ENCODE measurements at places on chromosomes 7 and 10.

- no peak for DNase-seq
Observed at GRCh38 chr7:124700655-124701054, 64.9 kb downstream of the GPR37 start.

DNA sequence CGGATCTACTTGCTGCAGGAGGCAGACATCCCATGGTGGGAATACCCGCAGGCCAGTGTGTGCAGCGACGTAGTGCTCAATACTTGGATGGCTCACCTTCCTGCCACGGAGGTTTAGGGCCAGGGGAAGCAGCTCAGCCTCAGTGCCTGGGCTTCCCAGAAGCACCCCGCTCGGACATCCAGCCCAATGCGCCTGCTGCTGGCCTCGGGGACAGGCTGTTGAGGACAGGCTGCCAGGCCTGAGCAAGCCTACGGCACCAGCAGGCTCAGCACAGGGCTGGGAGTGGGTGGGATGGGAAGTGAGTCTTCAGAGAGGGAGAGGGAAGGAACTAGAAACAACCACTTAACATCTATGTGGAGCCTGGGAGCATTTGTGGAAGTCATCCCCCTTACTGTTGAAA lies 441.3 kb upstream of the MGMT start:
- no peak for DNase-seq

DNA sequence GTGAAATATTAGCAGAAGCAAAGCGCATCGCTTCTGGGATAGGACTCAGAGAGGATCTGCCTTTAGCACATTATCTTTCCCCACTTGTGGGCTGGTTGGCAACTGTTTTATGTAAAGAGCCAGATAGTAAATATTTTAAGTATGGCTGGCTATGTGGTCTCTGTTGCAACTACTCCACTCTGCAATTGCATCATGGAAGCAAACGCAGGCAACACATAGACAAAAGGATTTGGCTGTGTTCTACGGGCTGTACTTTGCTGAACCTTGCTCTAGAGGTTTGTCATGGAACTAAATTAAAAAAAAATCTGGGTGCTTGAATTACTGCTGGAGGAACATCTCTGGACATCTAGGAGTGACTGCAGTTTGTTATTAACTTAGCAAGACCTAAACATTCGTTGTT lies 307.8 kb upstream of the TPK1 start:
- no peak for DNase-seq

GRCh38 chr7:38492010-38492409 lies 139.2 kb downstream of the AMPH start:
- no peak for DNase-seq

DNA sequence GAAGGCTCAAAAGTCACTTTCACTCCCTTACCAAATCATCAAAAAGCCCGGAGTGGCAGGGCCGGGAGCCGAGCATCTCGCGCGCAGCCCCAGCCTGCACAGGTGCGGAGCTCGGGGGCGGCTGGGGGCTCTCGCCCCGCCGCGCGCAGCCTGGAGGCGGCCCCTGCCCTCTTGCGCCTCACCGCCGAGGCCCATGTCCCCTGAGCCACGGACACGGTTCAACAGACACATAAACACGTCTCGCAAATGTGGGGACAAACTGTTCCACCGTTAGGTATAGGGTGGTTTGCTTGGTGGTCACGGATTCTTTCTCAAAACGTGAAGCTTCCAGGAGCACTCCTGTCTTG lies 700 bp downstream of the GSAP start:
- peak; percentile 11 for DNase-seq

DNA sequence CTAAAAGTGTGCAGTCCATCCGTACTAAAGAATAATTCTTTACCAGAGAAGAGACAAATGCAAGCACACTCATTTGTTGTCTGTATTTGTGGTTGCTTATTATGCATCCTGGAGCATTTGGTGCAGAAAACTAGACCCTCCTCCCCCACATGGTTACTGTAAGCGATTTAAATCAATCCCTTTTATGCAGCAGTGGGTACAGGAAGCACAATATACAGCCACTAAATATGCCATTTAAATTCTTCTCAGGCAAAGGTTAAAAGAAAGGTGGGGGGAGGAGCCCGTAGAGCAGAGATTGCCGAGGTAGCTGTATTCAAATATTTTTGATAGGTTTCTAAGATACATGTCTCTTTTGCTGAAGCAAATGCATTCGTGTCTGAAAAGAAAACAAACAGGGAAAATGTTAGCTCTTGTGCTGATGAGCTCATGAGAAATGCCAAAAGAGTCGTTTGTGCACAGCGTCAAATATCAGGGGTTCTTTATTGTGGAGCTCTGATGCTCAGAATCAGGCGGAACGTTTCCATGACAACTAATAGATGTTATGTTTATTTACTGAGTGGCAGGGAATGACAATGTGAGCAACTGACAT lies 131.3 kb upstream of the NPVF start:
- no peak for DNase-seq

- DNase-seq: no peak
Observed at GRCh38 chr7:147245274-147245673, 1128.7 kb downstream of the CNTNAP2 start.

DNA sequence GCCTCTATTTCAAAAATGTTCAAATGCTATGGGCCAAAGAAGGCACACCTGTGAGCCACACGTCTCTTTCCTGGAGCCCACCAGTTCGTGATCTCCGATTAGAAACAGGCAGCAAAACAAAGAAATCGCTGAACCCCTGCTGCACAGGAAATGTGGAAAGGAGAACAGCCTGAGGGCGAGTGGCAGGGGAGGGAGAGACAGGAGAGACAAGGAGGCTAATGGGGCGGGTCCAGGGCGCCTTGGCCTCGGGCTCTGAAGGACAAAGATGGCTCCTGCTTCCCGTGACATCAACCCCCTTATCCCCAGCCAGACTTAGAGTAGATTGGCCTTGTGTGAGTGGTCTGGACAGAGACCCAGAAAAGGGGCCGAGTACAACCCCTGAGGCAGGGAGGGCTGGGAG lies 62.4 kb upstream of the DOCK1 start:
- DNase-seq: no peak

- no peak for DNase-seq
Observed at GRCh38 chr10:69104994-69105790, 17.3 kb downstream of the SRGN start.

- no peak for DNase-seq
Observed at GRCh38 chr10:71850021-71850742, 869 bp downstream of the PSAP start.

GRCh38 chr7:129569811-129570215 lies 41.7 kb upstream of the NRF1 start:
- no peak for DNase-seq

GRCh38 chr7:45036317-45036716 lies 36.3 kb downstream of the CCM2 start:
- no peak for DNase-seq

DNA sequence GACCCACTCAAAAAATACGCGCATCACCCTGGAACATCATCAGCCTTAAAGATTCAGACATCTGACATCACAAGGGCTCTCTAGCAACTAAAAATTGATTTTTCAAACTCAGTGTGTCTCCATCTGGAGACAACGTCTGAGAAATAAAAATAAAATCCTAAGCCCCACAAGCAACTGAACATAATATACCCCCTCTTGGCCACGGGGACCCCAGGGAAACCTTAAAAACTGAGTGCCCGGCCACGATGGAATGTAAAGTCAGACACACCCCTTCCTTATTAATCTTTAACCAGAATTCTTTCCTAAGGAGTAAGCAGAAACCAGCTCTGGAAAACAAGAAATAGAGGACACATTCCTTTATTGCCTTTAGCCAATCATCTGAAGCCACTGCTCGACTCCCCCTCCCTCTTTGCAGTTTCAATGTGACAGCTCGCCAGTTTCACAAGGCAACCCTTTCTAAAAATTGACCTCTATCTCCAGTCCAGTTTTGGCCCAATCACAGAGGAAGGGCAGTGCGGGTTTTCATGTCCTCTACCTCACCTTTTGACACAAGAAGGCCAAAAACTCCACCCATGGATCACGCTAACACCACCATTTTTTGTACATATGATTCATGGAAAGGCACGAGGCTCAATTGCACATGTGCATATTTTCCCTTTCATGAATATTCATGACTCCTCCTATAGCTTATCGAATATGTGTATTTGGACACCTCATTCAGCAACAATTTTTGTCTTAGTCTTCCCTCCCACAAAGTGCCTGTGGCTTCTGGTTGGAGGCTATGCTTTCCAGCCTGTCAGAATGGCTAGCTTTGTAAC lies 24.2 kb downstream of the IFIT3 start:
- no peak for DNase-seq

DNA sequence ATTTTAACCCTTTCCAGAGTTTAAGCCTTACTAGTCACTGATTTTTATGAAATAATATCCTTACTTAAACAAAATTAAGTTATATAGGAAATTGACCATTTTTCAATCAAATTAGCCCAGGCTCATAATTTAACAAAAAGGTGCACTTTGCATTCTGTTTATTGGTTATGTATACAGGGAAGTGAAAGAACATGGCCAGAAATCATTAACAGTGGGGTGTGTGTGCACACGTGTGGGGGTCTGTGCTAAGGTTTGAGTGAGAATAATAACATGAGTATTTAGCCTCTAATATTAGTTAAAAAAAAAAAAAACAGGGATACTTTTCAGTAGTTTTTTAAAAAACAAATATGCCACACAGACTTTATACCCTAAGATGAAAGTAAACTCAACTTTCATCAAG lies 510.5 kb upstream of the PFKP start:
- DNase-seq: no peak

- no peak for DNase-seq
Observed at GRCh38 chr10:113180401-113181154, 230.5 kb downstream of the TCF7L2 start.

DNA sequence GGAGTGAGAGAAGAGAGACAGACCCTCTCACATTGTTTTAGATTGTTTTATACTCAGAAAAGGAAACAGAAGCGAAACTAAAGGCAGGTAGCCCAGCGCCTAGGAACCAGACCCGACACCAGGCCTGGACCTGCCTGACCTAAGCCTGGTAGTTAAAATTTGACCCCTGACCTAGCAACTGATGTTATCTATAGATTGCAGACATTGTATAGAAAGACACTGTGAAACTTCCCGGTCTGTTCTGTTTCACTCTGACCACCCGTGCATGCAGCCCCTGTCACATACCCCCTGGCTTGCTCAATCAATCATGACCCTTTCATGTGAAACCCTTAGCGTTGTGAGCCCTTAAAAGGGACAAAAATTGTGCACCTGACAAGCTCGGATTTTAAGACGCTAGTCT lies 31.6 kb downstream of the VIPR2 start:
- DNase-seq: no peak

DNA sequence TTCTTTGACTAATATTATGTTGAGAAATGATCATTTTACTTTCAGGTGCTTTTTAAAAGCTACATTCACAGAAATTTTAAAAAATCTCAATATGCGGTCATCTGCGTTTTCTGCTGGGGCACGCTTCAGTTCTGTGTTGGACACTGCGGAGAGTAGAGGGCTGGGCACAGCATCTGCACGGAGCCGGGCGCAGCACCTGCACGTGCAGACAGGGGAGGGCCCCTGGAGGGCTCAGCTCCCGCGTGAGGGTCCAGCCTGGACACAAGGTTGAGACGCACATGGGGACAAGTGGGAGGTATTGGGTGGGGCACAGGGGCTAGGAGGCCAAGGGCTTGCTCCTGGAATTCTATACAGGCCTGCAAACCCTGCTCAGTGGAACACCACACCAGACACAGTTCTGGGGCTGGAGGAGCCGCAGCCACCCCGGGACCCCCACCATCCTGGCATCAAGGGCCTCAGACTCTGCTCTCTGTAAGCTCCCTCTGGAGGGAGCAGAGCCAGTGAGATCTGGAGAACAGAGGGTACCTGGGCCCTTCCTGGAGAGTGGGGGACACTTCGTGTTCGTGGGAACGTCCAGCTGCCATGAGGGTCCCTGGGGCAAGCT lies 20.4 kb upstream of the FAM20C start:
- DNase-seq: no peak

- DNase-seq: no peak
Observed at GRCh38 chr7:11082552-11083213, 109.0 kb downstream of the PHF14 start.

GRCh38 chr7:101165075-101165957 lies at the start of gene VGF:
TSS of gene VGF (minus strand) at chr7:101165569. CDS start at chr7:101164843, 726 bp downstream.
- peak; percentile 90 for DNase-seq

DNA sequence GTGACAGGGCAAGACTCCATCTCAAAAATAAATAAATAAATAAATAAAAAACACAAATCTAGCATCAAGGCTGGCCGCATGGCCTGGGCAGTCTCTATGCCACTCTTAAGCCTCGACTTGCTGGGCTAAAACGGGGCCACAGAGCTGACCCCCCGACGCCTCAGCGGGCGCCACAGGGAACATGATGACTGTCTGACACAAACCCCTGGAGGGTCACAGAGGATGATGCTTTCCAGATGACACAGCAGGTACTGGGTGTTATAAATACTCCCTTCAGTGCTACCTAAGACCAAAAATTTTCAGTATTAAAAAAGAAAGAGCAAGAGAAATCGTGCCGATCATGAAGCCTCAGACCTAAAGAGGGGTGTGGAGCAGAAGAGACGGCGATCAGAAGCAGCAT lies 176.8 kb downstream of the MAD1L1 start:
- no peak for DNase-seq

GRCh38 chr10:21733710-21734109 lies 199.7 kb downstream of the MLLT10 start:
- DNase-seq: no peak

DNA sequence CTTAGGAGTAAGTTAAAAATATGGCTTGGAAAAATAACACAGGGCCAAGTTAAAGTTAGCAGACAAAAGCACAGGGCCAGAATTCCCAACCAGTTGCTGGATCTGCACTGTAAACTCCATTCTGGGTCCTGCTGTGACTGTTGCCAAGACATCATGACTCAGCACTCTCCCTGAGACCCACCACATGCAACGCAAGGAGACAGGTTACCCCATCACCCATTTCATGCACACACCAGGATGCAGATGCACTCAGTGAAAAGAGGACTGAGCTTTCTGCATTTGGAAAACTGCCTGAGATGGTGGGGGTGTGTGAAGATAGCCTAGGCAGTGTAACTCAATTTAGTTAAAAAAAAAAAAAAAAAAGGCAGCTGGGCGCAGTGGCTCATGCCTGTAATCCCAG lies 97.6 kb upstream of the ZNF438 start:
- no peak for DNase-seq

DNA sequence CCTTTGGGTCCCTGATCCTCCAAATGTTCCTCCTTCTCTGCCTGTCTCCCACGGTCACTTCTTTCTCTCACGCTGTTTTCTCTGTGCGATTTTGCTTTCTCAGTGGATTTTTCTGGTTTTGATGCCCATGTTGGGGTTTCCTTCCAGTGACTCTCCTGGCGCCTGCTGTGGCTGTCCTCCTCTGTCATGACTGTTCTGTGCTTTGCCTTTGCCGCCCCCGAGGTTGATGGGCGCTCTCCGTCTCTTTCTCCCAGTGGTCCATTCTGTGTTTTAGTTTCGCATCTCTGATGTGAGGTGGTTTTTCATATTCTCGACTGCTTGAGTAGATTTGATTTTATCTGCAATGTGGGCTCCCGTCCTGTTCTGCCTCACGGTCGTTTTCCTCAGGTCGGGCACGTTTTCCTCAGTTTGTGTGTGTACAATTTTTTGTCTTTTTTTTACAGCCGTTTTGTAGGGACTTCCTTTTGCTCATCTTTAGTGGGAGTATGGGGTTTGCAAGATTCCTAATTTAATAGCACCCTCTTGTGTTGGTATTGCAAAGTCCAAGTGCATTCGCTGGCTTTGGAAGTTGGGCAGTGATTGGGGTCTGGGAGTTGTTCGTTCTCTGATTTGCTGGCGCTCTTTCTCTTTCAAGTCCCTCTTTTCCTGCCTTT lies 100.0 kb downstream of the INPP5A start:
- DNase-seq: peak; percentile 26
